ENCODE measurements at places on chromosomes 16 and 17. TPM values are rescaled to one million over a fixed set of nuclear protein-coding genes. Genes with fewer than 3 reads are reported as not detected.

- peak; percentile 66 for DNase-seq
These were observed 19.0 kb upstream of the MON1B start for GRCh38 chr16:77171745-77172635.

- no peak for DNase-seq
These were observed 42.2 kb upstream of the CNTNAP4 start for GRCh38 chr16:76235025-76235424.

DNA sequence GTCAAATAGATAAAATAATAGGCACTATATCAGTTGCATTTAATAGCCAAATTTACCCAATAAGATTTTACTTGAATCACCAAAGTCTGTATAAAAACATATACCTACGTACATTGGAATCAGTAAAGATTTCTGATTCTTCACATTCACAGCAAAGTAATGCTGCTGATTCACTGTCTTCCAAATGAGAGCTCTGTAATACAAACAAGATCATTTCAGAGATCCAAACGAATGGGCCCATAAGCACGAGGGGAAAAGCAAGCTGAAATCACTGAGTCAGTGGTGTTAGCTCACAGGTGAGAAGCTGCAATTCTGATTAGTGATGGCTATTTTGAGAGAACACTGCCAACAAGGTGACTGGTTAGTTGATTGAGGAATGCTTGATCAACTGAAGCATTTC lies 81.3 kb downstream of the SSH2 start:
- no peak for DNase-seq

The SDF2 gene
- 75.1 TPM for total RNA-seq

The ABCA8 gene
- total RNA-seq: not detected

DNA sequence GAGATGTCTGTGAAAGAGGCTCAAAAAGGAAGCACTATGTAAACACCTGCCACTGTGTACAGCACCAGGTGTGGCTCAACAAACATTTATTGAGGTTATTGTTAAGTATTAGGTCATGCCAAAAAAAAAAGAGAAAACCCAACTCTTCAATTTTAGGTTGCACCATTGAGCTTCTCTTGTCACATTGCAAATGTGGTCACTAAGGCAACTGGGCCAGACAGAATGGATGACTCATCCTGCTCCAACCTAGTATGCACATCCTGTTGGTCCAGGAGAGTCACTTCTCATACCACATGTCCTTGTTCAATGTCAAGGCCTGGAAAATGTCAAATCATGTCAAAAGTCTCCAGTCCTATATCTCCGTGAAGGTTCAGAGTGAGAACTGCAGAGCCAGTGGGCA lies 25.0 kb downstream of the HOXB1 start:
- DNase-seq: peak; percentile 66

The FOXO3B gene
- 2.3 TPM for total RNA-seq

Measured in Calu3 (cell line).